Activated B cell treated with CpG ODN at 0.5 μM for 24 hours (primary cell): ENCODE measurements at places on chromosomes 13 and 19.

- no peak for DNase-seq
Measured at GRCh38 chr13:31860002-31860401, 120.7 kb downstream of the RXFP2 start.

DNA sequence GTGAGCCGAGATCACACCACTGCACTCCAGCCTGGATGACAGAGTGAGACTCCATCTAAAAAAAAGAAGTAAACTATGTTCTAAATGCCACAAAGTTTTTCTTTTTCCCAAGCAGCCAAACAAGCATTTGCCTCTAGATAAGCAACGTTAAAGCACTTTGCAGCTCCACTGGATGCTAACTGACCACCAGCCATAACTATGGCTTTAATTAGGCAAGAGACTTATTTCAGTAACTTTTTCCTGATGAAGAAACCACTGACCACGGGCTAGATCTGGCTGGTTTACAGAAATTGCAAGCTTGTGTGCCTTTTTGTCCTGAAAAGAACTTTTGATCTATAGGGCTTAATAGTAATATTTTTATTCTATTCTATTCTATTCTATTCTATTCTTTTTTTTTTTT is 22.1 kb downstream of the CD70 start:
- no peak for DNase-seq

- no peak for DNase-seq
Measured at GRCh38 chr13:31826521-31826920, 87.2 kb downstream of the RXFP2 start.

GRCh38 chr13:79531542-79532254 is 50.7 kb downstream of the NDFIP2 start:
- no peak for DNase-seq

DNA sequence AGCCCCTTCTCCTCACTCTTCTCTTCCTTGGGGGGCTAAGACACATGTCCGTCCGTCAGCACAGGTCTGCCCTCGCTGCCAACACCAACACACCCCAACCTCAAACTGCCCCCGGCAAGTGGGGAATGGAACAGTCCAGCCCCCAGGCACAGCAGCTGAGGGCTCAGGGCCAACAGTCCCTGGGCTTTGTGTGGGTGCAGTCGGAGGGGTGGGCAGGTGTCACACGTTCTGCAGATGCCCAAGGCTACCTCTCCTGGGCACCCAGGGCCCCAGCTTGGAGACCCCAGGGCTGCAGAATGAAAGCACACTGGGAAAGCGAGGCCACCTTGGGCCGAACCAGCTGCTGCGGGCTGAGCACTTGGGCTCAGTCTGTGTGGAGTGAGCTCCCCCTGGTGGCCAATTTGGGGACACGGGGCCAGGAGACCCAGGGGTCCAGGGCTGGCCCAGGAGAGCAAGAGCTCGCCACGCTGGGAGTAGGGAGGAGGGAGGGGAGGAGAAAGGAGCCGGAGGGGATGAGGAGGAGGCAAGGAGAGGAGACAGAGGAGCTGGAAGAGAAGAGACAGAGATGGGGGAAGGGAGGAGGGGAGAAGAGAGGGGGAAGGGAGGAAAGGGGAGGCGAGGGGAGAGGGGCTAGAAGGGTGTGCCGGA is 14.0 kb upstream of the ATP8B3 start:
- peak; percentile 72 for DNase-seq

DNA sequence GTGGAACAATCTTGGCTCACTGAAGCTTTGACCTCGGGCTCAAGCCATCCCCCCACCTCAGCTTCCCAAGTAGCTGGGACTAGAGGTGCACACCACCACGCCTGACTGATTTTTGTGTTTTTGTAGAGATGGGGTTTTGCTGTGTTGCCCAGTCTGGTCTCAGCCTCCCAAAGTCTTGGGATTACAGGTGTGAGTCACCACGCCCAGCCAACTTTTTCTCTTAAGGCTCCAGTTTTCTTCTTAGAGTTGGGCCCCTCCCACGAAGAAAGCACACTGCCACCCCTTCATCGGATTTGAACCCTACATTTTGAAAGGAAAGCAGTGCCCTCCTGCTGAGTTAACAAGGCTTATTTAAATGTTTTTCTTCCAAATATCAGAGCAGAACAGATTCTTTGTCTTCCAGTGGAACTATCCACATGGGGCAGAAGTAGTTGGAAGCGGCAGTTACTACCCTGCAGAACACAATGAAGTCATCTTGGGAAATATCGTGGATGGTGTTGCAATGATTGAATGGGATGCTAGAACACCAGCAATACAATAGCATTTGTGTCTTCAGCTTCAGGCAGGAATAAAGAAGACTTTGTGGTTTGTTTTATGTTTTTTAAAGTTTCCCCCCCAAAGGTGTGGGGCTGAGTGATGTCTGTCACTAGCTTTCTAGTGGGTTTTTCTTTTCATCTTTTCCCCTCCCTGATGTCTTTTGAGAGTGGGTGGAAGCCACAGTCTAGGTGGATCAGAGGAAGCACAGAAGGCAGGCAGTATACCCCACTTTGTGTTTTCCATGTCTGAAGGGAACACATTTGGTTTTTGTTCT is 8.9 kb downstream of the ACTN4 start:
- no peak for DNase-seq

DNA sequence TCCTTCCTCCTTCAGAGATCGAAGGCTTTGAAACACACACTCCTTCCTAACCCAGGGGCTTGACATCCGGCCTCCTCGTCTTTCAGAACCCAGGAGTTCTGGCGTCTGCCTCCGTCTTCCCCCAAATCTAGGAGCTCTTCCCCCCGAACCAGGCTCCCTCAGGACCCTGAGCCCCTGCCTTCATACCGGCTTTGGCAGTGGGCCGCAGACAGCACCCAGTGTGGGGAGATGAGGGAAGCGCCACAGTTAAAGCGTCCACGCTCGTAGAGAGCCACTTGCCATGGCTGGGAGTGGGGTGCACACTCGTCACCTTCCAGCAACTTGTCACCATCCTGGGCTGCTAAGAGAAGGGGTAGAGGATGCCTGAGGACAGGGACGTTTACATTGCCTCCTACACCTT is 3.9 kb upstream of the KLK1 start:
- DNase-seq, result no peak

- no peak for DNase-seq
Measured at GRCh38 chr13:97567510-97568243, 133.7 kb downstream of the RAP2A start.

GRCh38 chr13:83453723-83454122 is 428.6 kb downstream of the SLITRK1 start:
- DNase-seq, result no peak

GRCh38 chr13:24161010-24161775 is 673 bp downstream of the SPATA13 start:
- DNase-seq, result no peak

DNA sequence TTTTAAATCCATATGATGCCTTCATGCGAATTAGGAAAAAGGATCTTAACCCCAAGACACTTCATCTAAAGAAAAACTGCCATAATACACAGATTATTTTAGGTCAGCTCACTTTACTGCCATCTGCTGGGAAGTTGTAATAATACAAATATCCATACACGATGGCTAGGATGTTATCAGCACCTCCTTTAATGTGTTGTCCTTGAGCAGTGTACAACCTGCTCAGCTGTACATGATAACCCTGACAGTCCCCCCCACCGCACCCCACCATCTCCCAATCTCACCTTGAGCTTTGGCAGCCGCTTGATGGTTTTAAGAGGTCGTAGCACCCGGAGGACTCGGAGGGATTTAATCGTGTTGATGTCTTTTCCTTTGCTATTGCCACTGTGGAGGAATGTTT is 112.2 kb downstream of the IER2 start:
- no peak for DNase-seq

- DNase-seq, result no peak
Measured at GRCh38 chr13:67395577-67395976, 165.4 kb upstream of the PCDH9 start.

- DNase-seq, result no peak
Measured at GRCh38 chr19:54245936-54246335, 3.3 kb upstream of the LILRA6 start.

GRCh38 chr13:62294244-62294643 is 878.6 kb upstream of the PCDH20 start:
- no peak for DNase-seq

DNA sequence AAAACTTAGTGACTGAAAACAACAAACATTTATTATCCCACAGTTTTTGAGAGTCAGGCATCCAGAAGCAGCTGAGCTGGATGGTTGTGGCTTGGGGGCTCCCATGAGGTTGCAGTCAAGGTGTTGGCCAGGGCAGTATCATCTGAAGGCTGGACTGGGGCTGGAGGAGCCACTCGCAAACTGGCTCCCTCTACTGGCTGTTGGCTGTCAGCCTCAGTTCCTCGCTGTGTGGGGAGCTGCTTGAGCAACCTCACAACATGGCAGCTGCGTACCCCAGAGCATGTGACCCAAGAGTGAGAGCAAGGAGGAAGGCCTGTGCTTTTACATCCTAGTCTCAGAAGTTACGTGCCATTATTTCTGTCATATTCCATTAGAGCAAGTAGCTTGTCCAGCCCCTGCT is 9.7 kb downstream of the YJU2 start:
- no peak for DNase-seq

- no peak for DNase-seq
Measured at GRCh38 chr13:60689571-60689970, 292.6 kb downstream of the TDRD3 start.

DNA sequence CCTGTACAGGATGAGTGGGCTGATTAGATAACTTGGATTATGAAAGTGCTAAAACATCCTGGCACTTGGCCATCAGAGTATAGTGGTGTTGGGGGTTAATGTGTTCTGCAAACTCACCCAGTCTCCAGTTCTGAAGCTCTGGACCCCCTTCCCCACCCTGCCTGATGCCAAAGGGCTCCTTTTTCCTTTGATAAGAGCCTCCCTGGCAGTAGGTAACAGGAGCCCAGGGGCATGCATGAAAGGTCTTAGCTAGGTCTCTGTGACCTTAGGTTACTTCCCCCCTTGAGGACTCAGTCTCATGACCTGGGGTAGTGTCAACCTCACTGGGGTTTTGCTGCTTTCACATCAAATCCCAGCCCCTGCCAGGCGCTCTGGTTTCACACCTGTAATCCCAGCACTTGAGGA is 2.5 kb downstream of the RPS28 start:
- no peak for DNase-seq

DNA sequence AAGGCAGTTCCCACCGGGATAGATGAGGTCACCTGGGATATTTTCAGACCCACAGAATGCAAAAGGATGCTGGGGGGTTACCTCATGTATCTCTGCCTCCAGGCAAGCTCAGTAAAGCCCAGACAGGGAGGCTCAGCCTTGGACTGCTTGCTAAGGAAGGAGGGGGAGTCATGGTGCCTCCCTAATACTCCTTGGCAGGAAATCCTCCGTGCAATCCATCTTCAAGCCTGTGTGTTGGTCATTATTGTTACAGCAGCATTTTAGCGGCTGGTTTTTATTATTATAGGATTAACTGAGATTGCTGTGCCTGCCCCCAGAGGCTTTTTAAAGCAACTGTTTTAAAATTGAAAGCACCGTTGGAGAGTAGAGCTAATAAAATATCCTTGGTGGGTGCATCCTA is 188.5 kb upstream of the UBL3 start:
- no peak for DNase-seq

DNA sequence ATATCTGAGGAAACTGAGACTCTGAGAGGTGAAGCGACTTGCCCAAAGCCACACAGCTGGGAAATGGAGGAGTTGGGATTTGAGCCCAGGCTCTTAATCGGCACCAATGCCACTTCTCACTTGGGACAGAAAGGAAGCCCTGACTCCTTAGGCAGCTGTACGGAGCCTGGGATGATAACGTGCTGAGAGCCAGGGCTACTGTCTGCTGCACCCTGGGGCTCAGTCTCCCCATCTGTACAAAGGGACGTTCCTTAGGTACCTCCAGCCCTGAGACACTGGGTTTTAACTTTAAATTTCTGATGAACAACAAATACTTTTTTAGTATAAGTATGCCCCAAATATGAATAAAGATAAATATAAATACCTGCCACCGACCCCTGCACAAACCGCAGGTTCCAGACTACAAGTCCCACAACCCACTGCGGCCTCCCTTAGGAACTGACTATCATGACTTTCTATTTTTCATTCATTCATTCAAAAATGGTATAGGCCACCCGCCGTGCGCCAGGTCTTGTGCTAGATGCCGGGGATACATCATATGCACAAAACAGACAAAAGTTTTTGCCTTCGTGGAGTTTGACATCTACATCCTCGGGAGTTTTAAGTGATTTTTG is 776 bp upstream of the NCLN start:
- DNase-seq, result no peak

- no peak for DNase-seq
Measured at GRCh38 chr13:26949701-26950502, 189.3 kb upstream of the GPR12 start.
